Left renal pelvis (tissue), 4 donors: ENCODE measurements at places on chromosomes 11 and 22. TPM values are rescaled to one million over a fixed set of nuclear protein-coding genes. Genes with fewer than 3 reads are reported as not detected.

DNA sequence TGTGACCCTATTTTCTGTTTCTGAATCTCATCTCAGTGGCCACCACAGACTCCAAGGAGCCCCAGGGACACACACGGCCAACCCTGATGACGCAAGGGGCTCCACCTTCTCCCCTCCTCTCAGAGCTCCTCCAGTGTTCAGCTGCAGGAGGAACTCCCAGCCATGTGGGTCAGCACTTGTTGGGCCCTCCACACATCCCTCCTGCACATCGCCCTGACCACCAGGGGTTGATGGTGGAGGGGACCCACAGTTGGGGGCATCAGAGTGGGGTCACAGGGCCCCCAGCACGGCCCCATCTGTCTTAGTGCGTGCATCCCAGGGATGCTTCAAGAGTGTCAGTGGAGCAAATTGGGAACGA is 499.6 kb downstream of the BRD1 start:
- no peak for DNase-seq

KCNE3 gene
- polyA plus RNA-seq, result 6.3 TPM

KRTAP5-7 gene
- polyA plus RNA-seq, result not detected

PYGM gene
- polyA plus RNA-seq, result 2.5 TPM

- no peak for DNase-seq
Measured at GRCh38 chr11:125416981-125417935, 78.8 kb downstream of the FEZ1 start.

GRCh38 chr11:113850188-113850587 is 25.2 kb downstream of the USP28 start:
- DNase-seq, result no peak

DNA sequence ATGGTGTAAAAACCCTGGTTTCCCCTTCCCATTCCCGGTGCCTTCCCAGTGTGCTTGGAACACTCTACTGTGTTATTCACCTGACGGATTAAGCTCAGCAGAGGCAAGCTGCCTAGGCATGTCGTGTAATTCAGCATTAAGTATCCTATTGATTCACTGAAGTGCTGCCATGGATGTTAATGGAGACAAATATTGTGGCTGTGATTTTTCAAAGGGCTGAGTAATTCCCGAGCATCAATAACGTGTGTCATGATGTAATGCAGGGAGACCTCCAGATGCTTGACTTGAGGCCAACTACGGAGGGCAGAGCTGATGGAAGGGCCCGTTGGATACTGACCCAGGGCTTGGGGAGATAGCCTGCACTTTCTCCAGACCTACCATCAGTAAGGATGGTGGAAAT is 269.0 kb downstream of the ST3GAL4 start:
- DNase-seq, result no peak

DNA sequence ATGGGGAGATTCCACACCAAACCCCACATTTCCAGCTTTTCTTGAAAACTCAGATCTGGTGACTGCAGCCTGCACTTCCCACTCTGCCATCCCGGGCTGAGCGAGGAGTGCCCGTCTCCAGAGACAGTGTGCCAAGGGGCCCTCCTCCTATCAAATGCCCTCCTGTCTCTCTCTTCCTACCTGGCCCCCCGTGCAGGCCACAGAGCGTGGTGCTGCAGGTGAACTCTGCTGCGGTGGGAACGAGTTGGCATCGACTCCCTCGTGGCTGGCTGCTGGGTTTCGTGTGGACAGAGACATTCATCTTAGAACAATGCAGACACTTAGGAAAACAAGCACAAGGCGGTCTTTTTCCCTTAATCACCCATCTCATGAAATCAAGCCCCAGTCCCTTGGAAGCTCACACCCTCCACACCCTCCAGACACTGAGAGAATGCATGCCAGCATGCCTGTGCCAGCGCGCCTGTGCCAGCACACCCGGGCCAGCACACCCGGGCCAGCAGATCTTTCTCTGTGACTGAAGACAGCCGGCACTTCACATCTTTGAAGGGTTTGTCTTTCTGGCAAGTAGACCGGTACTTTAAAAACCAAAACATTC is 65.0 kb downstream of the PARVB start:
- DNase-seq, result no peak

DNA sequence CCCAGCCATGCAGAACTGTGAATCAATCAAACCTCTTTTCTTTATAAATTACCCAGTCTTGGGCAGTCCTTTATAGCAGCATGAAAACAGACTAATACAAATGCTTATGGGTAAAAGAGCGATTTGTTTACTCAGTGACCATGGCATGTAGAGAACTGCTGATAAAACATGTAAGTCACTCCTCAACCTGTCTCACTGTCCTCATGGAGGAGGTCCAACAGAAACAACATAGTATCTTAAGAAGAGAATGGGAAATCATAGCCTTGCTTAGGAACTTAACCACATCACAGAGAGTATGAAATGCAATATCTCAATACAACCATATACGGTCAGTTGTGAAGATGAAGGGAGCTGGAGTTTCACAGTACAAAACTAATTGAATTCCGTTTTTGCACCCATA is 1734.0 kb upstream of the RAG2 start:
- no peak for DNase-seq

CEND1 gene
- 0.53 TPM for polyA plus RNA-seq
